Fibroblast of the aortic adventitia (primary cell): ENCODE measurements at places on chromosomes 2 and 18. TPM values are rescaled to one million over a fixed set of nuclear protein-coding genes. Genes with fewer than 3 reads are reported as not detected.

DNA sequence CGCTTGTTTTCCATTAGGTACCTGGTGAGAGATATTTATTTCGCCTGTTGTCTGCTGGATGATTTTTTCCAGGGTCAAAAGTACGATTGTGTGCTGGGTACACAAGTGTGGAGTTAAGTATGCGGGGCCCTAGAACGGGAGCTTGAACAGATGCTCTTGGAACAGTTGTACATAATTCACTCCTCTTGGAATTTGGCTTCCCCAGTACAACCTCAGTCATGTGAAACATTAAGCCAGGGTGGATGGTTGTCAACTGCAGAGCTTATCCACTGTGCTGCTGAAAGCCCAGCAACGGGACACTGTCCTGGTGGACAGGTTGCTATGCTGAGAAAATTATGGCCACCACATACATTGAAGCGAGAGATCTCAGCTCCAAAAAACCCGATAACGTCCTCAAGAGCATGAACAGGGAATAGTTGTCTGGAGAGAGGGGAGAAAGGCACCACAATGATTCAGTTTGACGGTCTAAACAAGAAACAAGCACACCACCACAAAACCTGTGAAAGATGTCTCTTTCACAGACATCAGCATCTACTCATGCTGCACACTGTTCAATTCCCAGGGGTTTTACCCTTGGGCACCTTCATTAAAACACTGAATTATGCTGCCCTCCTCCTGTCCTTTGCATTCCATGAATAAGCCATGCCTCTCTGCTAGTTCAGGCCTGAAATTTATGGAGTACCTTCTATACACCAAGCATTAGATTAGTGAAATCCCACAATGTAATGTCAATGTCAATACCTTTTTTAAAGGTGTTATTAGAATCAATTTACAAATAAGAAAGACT lies 176.8 kb upstream of the TRIB2 start:
- DNase-seq, result no peak

DNA sequence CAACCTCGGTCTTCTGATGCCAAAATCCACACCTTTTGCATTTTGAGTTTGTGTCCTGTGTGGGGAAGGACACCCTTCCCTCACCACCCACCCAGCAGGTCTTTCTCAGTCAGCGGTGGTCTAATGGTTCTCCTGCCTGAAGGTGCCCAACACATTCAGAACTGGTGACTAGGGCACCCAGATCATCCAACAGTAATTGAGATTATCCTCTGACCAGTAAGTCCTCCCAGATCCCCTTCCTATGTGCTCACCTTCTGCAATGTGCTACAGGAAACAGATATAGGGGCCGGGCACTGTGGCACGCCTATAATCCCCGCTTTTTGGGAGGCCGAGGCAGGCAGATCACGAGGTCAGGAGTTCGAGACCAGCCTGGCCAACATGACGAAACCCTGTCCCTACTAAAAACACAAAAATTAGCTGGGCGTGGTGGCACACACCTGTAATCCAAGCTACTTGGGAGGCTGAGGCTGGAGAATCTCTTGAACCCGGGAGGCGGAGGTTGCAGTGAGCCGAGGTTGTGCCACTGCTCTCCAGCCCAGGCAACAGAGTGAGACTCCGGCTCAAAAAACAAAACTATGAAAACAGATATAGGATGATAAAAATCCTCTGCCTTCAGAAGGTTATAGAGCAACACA lies 56.2 kb downstream of the REEP1 start:
- DNase-seq, result no peak

DNA sequence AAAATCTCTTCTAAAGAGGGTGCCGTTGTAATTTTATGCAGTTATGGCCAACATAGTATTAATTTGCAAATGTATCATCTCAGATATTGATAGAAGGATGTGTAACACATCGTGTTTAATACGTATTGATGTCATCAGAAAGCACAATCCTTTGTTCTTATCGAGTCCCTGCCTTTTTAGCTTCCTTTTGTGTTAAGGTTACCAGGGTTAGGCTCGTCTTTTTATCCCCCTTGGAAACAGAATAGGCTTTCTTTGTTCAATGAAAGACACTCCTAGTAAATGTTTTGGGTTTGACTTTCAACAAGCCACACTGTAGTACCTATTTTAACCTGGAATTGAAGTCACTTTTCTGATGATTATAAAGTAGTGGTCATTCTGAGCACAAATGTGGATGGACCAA lies 136.2 kb downstream of the WDR7 start:
- no peak for DNase-seq

DNA sequence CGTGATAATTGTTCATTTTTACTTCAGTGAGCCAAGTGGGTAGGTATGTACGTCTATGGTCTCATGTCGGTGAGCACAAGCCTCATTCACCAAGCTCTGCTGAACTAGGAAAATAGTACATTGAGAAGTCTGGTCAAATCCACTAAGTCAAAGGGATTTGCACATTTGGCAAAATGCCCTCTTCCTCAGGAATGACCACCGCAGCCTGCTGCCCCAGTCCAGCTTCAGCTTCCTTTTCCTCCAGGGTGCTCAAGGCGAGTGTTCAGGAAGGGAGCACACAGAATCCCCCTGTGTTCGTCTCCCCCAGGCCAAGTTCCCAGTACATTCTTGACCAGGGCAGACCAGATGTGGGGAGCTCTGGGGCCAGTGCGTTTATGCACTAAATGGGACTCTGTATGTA lies 23.0 kb downstream of the TCF7L1 start:
- peak; percentile 41 for DNase-seq

GRCh38 chr2:107308835-107309234 lies 422.9 kb upstream of the ST6GAL2 start:
- DNase-seq, result no peak

Gene TACR1
- total RNA-seq, result 0.09 TPM in 1 of 2 replicates, not detected in the other

DNA sequence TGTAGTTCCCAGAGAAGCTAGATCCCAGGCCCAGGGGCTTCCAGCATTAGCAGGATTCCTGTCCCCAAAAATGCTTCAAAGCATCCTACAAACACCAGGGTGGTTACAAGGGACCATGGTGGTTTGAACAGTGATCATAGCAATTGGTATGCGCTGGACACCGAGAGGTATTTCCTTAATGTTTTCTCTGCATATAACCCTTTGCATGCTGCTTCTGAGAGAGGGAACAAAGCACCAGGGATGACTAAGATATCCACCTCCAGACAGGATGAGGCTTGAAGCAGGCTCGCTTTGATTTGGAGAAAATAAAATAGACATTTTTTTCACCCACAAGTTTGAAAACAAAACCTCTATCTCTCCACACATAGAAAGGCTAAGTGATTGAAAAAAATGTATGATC lies 50.5 kb upstream of the TSPYL6 start:
- no peak for DNase-seq

- DNase-seq, result no peak
Observed at GRCh38 chr2:23118313-23118712, 266.7 kb upstream of the KLHL29 start.

Gene ALPG
- total RNA-seq, result not detected in 2 replicates

DNA sequence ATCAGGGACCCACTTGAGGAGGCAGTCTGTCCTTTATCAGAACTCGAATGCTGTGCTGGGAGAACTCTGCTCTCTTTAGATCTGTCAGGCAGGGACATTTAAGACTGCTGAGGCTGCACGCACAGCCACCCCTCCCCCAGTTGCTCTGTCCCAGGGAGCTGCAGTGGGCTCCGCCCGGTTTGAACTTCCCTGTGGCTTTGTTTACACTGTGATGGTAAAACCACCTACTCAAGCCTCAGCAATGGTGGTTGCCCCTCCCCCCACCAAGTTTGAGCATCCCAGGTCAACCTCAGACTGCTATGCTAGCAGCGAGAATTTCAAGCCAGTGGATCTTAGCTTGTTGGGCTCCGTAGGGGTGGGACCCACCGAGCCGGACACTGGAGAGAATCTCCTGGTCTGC lies 11.8 kb upstream of the LHCGR start:
- no peak for DNase-seq

- peak; percentile 43 for DNase-seq
Observed at GRCh38 chr2:72108121-72108520, 39.5 kb downstream of the CYP26B1 start.

DNA sequence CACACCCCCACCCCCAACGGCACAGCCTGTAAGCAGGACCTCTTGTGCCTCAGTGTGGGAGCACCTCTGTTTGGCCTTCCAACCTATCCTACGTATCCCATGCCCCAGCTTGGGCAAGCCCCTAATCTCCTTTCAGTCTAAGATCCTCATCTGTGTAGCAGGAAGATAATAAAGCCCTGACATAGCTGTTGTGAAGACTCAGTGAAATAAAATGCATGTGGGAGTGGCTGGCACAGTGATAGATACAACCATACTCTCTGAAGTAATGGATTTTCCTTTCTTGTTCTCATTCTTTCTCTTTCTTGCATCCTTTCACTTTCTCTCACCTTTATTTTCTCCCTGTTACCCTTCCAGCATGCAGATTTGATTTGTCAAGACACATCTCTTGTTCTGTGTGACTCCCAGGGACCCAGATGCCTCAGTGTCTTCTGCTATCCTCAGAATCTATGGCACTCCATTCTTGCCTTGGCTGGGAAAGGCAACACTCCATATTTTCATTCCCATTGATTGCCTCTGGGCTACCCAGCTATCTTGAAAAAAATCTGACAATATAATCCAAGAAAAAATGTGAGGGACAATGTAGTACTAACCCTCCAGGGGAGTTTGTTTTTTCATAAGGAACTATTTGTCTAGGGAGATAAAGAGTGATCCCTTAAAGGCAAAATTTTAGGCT lies 207.2 kb upstream of the SETBP1 start:
- DNase-seq, result no peak

Gene POTEJ
- total RNA-seq, result not detected in 2 replicates

- peak; percentile 89 for DNase-seq
Observed at GRCh38 chr2:112048887-112049286, 6.2 kb upstream of the TMEM87B start.

DNA sequence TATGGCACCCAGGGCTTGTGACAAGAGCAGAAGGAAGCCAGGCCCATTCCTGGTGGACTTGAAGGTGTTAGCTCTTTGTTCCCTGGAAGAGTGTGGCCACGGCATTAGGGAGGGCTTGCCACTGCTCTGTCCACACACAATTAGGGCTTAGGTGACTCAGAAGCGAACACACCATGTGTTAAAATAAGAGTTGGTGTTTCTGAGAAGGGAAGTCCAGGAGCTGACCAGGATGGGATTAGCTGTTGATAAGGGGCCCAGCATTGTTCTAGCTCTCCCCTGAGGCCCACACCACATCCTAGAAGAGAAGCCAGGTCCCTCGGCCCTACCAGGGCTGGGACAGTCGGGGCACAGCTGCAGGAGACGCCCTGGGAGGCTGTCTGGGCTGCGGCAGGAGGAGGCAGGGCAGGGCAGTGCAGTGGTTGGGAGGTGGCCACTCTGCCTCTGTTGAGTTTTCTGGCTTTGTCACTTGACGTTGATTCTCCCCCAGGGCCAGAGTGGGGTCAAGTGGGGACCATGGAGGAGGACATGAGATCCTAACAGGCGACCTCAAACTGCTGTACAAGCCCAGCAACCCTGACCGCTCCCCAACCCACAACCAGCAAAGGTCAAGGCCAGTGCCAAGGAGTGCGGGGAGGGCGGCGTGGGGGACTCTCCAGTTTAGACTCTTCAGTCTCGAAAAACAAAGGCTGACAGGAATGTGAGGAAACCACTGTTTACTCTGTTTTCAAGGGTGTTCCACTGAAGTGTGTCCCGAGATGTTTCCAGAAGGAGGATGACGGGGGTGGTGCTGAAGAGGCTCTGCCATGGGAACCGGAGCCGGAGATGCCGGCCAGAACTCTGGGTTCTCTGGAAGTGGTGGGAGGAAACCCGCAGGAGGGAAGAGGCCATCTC lies 16.8 kb downstream of the GNLY start:
- DNase-seq, result peak; percentile 36

- no peak for DNase-seq
Observed at GRCh38 chr2:236744716-236745115, 175.1 kb downstream of the ACKR3 start.

Gene SDC1
- total RNA-seq, result 4.6 and 13.0 TPM in 2 replicates

GRCh38 chr2:99338029-99338585 lies 918 bp downstream of the EIF5B start:
- DNase-seq, result peak; percentile 15

Gene CEBPZOS
- total RNA-seq, result 17.7 and 27.6 TPM in 2 replicates

Gene RNF25
- total RNA-seq, result 6.5 and 26.2 TPM in 2 replicates

DNA sequence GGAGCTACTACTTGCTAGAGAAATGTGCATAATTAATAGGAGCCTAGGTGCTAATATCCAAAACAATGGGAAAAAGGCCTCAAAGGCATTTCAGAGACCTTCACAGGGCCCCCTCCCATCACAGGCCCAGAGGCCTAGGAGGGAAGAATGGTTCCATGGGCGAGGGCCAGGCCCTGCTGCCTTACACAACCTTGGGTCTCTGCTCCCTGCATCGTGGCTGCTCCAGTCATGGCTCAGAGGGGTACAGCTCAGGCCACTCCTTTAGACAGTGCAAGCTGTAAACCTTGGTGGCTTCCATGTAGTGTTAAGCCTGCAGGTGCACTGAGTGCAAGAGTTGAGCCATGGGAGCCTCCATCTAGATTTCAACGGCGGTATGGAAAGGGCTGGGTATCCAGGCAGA lies 429.2 kb downstream of the FIGN start:
- no peak for DNase-seq

GRCh38 chr2:159904127-159904958 lies 106.3 kb upstream of the CD302 start:
- DNase-seq, result no peak

DNA sequence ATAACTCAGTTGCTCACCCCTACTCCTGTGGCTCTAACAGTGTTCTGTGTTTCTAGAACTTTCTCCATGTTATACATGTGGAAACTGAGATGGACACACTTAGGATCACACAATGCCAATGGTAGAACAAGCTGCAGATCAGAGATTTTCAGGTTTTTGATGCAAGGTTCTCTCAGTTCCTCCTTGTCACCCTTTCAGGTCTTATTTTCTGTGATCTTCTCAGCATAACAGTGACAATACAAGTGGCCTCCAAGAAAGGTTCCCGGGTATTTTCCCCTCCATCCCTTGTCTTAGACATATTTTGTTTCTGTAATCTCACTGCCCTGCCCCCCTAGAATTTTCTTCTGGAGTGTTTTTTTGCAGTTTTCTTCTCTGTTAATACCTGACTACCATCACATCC lies 6.2 kb upstream of the MGAT5 start:
- no peak for DNase-seq

Gene ZNF638
- 123 and 280 TPM in 2 replicates for total RNA-seq

Gene LGALSL
- 5.0 and 11.0 TPM in 2 replicates for total RNA-seq

Gene RBFA
- 17.6 and 20.1 TPM in 2 replicates for total RNA-seq

Gene IRS1
- total RNA-seq, result 8.2 and 29.7 TPM in 2 replicates

Gene KCNE4
- 4.1 and 22.2 TPM in 2 replicates for total RNA-seq

Gene KCNS3
- total RNA-seq, result 0.36 TPM in 1 of 2 replicates, not detected in the other

Gene ST6GAL2
- total RNA-seq, result 0.09 and 0.16 TPM in 2 replicates

DNA sequence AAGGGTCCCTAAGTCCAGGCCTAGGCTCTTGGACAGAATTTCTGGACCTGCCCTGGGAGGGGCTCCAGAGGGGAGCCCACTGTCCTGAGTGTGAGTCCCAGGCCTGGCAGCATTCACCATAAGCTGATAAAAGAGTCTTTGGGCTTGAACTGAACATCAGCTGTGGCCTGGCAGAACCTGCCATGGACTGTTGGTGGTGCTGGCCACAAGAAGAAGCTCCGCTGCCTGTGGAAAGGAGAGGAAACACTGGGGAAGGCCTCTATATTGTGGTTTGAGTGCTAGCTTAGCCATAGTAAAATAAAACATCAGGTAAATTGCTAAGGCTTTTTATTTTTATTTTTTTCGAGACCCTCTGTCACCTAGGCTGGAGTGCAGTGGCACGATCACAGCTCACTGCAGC lies 20.9 kb upstream of the BAZ2B start:
- DNase-seq, result no peak

Gene PRKAG3
- 0.18 and 0.41 TPM in 2 replicates for total RNA-seq

- DNase-seq, result no peak
Observed at GRCh38 chr18:41617647-41618046, 337.4 kb upstream of the PIK3C3 start.
